ENCODE measurements at places on chromosomes 6 and 20.

DNA sequence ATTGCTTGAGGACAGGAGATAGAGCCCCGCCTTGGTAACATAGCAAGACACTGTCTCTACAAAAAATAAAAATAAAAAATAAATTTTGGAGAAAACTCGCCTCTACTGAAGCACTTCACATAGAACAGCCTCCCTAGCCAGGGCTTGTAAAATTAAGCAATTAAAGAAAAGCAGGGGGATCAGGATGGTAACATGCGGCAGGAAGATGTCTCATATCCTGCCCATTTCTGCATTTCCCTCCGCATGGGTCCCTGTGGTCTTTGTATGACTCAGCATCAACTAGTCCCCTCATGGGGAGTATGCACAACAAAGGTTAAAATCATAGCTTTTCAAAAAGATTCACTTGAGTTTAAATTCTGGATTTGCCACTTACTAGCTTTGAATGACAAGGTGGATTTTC is 379.0 kb downstream of the EPHA7 start:
- DNase-seq: no peak

DNA sequence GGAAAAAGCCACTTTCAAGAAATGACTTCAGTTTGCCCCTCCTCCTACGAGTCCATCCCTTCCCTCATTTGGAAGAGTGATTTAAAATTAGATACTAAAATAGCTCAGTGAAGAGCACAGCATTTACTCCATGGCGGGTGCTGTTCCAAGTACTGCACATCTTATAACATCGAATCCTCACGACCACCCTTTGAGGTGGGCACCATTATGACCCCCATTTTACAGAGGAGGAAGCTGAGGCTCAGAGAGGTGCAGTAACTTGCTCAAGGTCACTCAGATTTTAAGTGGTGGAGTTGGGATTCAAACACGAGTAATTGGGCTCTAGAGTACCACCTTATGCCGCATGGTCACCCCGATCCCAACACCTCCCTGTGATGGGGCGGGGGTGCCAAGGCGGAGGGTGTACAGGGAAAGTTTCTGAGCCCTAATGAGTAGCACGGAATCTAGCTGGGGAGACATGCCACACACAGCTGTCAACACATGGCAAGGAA is 25.5 kb downstream of the TTBK1 start:
- DNase-seq: no peak

GRCh38 chr6:15255481-15255880 is 9.6 kb downstream of the JARID2 start:
- DNase-seq: no peak

- no peak for DNase-seq
These were observed 60.6 kb upstream of the RIPOR2 start for GRCh38 chr6:24996269-24996836.

DNA sequence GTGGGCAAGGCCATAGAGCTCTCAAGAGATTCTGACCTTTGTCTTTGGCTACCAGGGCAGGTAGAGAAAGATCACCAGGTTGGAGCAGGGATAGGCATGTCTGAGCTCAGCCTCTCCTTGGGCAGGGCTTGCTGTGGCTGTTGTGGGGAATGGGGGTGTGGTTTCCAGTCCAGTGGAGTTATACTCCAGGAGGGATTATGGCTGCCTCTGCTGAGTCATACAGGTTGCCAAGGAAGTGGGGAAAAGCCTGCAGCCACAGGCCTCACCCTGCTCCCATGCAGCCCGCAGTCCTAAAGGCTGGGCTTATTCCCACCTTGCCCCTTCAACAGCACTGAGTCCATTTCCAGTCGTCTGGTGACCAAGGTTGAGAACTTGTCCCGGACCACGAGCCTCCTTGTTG is 21.9 kb downstream of the MEP1A start:
- no peak for DNase-seq

- no peak for DNase-seq
These were observed 25.6 kb downstream of the UTRN start for GRCh38 chr6:144310765-144311164.

- no peak for DNase-seq
These were observed 95.3 kb upstream of the ARMC2 start for GRCh38 chr6:108752733-108753590.

- no peak for DNase-seq
These were observed 400.8 kb downstream of the ARHGAP18 start for GRCh38 chr6:129309154-129309553.

GRCh38 chr20:62640870-62641269 is 1.4 kb upstream of the SLCO4A1 start:
- no peak for DNase-seq

GRCh38 chr6:132136981-132137380 is 185.8 kb upstream of the CCN2 start:
- no peak for DNase-seq

DNA sequence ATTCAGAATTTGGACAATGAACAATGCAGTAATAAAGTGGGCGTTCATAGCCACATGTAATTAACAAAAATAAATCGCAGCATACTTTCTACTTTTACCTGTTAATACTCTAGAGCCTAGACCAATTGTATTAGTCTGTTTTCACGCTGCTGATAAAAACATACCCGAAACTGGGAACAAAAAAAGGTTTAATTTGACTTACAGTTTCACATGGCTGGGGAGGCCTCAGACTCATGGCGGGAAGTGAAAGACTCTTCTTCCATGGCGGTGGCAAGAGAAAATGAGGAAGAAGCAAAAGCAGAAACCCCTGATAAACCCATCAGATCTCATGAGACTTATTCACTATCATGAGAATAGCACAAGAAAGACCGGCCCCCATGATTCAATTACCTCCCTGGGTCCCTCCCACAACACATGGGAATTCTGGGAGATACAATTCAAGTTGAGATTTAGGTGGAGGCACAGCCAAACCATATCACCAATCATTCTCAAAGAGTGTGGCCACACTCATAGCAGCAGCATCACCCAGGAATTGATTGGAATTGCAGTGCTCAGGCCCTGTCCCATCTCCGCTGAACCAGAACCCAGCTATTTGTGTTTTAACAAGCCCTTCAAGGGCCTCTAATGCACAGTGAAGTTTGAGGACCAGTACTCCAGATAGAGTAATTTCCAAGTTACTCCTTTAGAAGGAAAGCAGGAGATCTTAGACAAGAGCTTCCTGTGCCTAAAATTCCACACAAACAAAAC is 650.0 kb downstream of the KIF16B start:
- no peak for DNase-seq

GRCh38 chr6:13988049-13988738 is 63.4 kb downstream of the RNF182 start:
- DNase-seq: no peak

GRCh38 chr6:155404937-155405336 is 50.7 kb downstream of the NOX3 start:
- DNase-seq: no peak

DNA sequence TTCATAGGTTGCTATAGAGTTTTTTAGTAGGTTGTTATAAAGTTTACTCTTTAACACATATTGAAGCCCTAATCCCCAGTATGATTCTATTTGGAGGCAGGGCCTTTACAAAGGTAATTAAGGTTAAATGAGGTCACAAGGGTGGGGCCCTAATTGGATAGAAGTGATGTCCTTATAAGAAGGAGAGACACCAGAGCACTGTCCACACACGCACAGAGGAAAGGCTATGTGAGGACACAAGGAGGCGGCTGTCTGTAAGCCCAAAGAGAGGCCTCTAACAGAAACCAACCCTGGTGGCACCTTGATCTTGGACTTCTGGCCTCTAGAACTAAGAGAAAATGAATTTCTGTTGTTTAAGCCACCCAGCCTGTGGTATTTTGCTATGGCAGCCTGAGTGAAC is 98.5 kb downstream of the GJA10 start:
- no peak for DNase-seq

- no peak for DNase-seq
These were observed 389.2 kb upstream of the CITED2 start for GRCh38 chr6:139763468-139764210.

GRCh38 chr6:25297823-25298522 is 18.8 kb downstream of the CARMIL1 start:
- no peak for DNase-seq

- no peak for DNase-seq
These were observed 64.3 kb upstream of the MLN start for GRCh38 chr6:33868141-33868540.

GRCh38 chr6:133040094-133040802 is 200.9 kb upstream of the EYA4 start:
- DNase-seq: no peak

DNA sequence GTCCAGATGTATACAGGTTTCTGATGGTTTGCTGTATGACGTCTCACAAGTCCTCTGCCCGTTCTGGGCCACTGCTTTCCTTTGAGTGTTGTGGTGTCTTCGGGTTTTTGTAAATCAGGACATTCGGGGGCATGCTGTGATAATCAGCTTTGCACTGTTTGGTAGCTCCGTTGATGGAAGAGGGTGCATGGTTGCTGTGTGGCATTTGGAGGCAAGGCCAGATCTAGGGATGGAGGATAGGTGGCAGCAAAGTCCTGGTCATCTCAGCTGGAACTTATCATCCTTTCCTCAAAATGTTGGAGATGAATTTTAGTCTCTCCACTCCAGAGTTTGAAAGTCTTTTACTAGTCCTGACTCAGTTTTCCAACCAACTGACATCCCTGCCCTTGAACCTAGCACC is 91.0 kb downstream of the SCP2D1 start:
- no peak for DNase-seq

GRCh38 chr6:153038378-153039057 is 36.0 kb upstream of the MTRF1L start:
- no peak for DNase-seq

DNA sequence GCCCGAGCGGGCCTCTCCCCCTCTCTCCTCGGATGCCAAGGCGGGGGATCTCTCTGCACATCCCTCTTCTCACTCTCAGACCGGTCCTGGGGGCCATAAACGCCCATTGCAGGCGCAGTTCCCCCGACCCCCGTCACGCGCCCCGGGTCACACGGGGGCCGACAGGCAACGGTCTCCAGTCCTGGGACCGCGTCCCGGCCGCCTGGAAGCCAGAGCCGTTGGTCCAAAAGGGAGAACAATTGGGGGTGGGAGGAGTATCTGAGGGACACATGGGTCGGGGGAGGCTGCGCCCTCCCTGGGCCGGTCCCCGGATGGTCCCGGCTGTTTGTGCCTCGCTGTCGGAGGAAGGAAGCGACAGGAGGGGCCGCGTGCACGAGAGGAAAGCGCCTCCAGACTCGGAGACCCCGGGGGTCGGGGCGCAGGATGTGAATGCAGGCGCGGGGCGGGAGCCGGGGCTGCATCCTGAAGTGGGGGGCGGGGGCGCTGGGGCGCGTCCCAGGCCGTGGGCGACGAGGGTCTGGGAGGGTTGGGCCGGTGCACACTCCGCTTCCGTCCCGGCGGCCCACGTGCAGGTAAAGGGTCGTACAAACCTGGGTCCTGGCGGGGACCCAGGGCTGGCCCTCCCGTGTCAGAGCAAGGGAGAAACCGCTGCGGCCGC is 903 bp downstream of the SLC4A11 start:
- no peak for DNase-seq

GRCh38 chr6:134007077-134007476 is 45.3 kb downstream of the SLC2A12 start:
- DNase-seq: no peak

- DNase-seq: no peak
These were observed 45.6 kb upstream of the SPDEF start for GRCh38 chr6:34601706-34602105.

- no peak for DNase-seq
These were observed 28.7 kb upstream of the PMEPA1 start for GRCh38 chr20:57738484-57738883.

GRCh38 chr20:37394543-37395409 is 48.8 kb downstream of the SRC start:
- no peak for DNase-seq

DNA sequence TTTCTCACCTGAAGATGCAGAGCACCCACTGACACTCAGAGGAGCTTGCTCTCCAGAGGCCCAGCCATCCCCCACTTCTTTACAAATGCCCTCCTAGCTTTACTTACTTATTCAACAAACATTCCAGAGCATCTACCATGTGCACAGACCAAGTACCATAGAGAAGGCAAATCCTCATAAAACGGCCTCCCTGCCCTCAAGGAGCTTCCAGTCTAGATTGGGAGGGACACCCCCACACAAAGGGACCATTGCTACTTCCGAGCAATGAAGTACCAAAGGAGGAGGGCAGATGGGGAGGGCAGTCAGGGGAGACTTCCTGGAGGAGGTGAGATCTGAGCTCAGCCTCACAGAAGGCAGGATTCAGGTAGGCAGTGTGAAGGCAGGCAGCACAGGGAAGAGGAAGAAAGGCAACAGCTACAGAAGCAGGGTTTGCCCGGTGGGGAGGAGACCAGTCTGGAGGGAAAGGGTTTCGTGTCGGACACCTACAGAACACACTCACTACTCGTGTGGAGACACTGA is 108.0 kb downstream of the ZMYND8 start:
- DNase-seq: no peak

GRCh38 chr20:62710221-62710885 is 1.7 kb downstream of the NTSR1 start:
- DNase-seq: no peak

- no peak for DNase-seq
These were observed 192.1 kb downstream of the SAMD5 start for GRCh38 chr6:147700436-147701209.

DNA sequence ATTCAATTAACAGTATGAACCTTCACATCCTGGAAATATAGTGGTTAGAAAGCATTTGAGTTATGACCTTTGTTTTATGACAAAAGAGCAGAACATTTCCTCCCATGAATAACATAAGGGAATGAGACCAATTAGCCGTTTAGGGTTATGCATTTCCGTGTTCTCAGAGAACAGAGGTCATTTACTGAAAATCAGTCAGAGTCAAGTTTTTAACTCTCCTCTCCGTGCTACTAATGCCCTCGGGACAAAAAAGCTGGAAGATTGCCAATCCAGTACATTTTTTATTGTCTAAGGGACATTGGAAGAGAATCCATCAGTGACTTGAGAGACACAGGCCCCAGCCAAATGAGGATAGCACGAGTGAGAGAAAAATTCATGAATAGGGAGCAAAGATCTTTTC is 632.7 kb downstream of the RFPL4B start:
- no peak for DNase-seq

GRCh38 chr6:20242397-20242796 is 30.1 kb upstream of the MBOAT1 start:
- no peak for DNase-seq

GRCh38 chr6:127297502-127298070 is 30.9 kb downstream of the RNF146 start:
- no peak for DNase-seq

DNA sequence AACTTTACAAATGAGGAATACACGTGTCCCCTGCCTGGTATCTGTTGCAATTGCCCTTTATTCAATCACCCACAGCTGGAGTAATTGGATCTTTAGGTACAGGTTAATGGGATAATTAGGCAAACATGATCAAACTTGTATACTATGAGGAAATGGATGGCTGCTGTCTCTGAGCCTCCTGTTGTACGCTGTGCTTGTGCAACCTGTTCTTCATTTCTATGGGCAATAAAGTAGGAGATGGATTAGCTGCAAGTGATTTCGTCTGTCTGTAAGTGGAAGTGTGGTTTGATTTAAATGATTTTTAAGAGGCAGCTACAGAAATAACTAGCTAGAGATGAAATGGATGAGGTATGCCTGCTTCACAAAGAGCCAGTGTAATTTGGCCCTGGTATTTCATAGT is 474.1 kb downstream of the RNF144B start:
- DNase-seq: no peak

GRCh38 chr6:79947191-79948186 is at the start of gene ELOVL4:
ELOVL4 (minus strand) TSS chr6:79947553; CDS start chr6:79947279, 274 bp downstream.
- peak; percentile 54 for DNase-seq

GRCh38 chr6:32685603-32686002 is 19.1 kb upstream of the HLA-DQB1 start:
- no peak for DNase-seq

Measured in activated effector memory CD4-positive, alpha-beta T cell treated with Interleukin-2 at 50 U/mL for 16 hours (primary cell).